ENCODE measurements at places on chromosomes 1 and 21.
A peak's percentile ranks its signal among the peaks of the same experiment; 100 is the strongest.

- no peak for DNase-seq
Observed at GRCh38 chr1:210709701-210710100, 381.0 kb downstream of the HHAT start.

DNA sequence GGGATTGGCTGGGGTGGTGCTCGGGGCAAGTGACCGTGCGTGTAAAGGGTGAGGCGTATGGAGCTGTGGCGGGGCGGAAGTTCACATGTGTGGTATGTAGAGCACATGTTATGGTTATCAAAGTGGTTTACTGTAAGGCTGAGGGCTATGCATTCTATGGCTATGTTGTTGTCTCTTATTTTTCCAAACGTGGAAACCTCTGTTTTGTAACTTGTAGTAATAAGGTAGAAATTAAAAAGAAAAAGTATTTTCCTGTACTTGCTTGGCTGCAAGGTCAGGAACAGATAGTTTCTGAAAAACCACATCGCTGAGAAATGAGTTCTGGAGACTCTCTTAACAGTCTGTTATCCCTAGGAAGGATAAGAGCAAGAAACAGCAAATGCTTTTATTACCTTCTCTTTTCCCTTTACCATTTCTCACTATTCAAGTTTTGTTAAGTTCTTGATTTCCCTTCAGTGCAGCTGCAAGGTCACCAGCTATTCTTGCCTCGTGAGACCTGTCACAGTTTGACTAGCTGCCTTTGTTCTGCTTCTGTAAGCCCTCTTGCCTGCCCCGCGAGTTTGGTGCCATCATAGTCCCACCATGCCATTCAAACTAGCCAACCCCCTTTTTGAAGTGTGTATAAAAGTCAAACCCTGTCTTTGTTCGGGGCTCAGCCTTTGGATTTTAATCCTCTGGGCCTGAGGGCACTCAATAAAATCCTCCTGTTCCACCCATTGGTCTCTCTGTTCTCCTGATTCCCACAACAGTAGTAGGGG lies 9.5 kb downstream of the RNU1-2 start:
- peak; percentile 37 for DNase-seq

DNA sequence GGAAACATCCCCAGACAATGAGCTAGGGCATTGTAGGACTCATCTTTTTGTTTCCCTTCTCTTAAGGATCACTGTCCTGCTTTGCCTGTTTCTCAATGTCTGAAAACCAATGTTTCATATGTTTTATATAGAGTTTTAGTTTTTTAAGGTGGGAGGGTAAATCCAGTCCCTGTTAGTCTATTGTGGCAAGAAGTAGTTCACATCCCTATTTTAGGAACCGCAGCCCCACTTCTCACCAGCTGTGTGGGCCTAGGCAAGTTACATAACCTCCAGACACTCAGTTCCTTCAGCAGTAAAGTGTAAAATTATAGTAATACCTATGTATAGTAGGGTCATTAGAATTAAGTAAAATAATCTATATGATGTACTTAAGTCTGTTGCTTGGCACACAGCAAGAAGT lies 105.8 kb upstream of the WLS start:
- DNase-seq: no peak

- DNase-seq: no peak
Observed at GRCh38 chr1:115714572-115715141, 53.9 kb downstream of the CASQ2 start.

GRCh38 chr1:205961991-205962820 lies 18.9 kb upstream of the SLC26A9 start:
- DNase-seq: no peak

- no peak for DNase-seq
Observed at GRCh38 chr1:64969305-64970046, 3.1 kb upstream of the JAK1 start.

DNA sequence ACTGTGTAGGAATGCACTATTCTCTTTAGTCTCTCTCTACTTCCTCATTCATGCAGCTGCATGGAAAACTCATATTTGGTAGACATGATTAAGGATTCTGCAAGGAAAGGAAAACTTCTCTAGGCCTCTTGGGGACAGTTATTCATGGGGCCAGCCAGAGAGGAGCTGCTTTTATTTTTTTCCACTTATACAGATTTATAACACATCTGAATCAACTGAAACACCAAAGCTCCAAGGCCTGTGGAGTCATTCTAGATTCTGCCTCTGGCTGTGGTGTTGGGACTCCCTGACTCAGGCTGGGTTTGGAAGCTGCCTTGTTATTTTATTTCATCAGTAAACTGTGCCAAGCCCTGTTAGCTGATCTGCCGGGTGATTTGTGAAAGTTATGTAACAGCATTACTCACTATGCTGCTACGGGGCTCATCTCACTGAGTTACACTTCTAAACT lies 83.9 kb upstream of the EDEM3 start:
- DNase-seq: no peak
